ENCODE measurements at places on chromosomes 2 and 18.

GRCh38 chr2:240568678-240569522, 616 bp downstream of the RNPEPL1 start:
- peak; percentile 65 for DNase-seq

DNA sequence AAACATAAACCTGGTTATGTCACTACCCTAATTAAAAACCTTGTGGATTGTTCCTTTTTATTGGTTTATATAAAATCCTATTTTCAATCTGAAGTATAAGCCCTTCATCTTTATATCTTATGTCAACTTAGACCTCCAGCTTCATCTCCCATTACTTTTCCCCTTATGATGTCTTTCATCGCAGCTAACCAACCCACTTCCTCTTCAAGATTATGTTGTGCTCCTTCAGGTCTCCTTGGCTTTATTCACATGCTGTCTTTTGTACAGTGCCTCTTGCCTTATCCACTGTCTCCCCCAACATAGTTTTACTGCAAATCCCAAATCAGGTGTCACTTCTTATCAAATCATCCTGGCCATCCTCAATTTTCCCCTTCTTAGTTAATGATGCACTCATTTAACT, 25.9 kb downstream of the MBD5 start:
- DNase-seq: no peak

- no peak for DNase-seq
Measured at GRCh38 chr18:5060543-5060942, 136.5 kb downstream of the AKAIN1 start.

DNA sequence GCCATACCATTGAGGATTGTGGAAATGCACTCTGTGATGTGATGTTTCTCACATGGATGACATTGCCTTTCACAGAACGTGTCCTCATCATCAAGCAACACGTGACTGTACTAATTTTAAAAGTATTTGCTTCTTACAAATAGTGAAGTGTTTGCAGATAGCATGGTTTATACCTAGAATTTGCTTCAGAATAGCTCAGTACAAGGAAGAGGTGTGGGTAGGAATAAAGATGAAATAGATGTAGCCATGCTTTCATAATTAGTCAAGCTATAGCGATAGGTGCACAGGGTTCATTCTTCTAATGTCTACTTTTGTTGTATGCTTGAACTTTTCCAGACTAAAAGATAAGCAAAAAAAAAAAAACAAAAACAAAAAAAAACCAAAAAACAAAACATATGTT, 27.5 kb downstream of the MAP4K4 start:
- no peak for DNase-seq

DNA sequence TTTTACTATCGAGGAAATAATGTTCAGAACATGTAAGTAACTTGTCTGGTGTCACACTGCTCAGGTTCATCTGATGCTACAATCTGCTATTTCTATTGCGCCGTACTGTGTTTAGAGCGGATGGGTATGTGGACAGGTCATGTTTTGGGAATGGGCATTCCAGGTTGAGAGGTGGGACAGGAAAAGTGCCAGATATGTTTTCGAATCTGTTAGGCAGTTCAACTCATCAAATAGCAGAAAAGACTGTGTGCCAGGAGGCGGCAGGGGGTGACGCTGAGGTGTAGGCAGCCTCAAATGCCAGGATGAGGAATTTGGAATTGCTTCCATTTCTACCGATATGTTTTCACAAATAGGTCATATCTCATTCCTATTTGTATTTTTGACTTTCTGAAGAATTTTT, 123.8 kb downstream of the HRH4 start:
- DNase-seq: no peak

GRCh38 chr2:18925296-18925695, 335.9 kb upstream of the NT5C1B start:
- peak; percentile 80 for DNase-seq

DNA sequence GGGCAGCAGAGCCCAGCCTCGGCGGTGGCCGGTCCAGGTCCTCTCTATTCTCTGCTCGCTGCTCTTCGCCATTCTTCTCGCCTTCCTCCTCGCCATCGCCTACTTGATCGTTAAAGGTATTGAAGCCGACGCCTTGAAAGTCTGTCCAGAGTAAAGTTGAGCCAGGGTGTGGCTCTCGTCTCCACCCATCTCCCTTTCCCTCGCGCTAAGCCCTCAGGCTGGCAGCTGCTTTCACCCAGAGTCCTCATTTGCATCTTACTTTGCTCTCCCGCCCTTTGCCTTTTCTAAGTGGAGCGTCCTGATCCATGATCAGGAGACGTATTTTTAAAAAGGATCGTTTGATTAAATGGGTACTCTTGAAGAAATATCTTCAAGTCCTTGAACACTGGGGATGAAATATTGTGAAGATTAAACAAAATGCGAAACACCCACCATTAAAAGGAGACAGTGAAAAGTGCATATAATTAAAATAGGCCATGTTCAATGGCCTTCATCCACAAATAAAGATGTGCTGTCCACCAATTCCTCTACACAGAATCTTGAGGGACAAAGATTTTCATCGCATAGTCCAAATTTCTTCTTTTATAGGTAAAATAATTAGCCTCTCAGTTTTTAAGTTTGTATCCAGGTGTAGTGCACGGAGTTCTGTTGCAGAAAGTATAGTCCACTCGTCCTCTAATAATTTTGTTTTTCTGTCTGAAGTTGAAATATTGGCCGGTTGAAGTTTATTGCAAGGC, 657 bp downstream of the ARL6IP6 start:
- DNase-seq: peak; percentile 86

- DNase-seq: no peak
Measured at GRCh38 chr2:101479810-101480209, 4.9 kb upstream of the RFX8 start.

GRCh38 chr2:200930947-200931626, 32.4 kb downstream of the ORC2 start:
- DNase-seq: no peak

DNA sequence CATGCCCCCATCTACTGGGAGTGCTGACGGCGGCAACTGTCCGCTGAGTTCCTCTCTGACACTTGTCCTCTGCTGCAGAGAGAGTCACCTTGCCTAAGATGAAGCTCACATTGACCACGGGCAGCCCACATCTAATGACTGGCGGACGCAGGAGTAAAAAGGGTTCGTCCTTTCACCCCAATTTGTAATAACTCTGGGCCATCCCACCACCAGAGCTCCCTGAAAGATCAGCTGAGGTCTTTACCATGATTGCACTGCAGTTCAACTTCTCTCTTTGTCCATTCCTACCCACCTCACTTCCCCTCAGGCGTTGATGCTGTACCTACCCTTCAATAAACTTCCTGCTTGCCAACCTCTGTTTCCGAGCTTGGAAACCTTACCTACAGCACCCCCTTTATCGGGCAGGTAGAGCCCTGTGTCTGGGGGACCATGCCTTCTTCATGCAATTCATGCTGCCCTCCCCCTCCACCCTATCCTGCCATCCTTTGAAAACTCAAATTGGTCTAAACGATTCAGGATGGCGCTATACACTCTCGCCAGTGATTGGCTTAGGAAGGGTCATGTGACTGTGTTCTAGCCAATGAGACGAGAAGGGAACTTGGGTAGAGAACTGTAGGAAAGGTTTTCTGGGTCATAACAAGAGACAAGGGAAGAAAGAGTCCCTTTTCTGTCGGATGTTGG, 10.3 kb upstream of the B3GNT2 start:
- DNase-seq: no peak

DNA sequence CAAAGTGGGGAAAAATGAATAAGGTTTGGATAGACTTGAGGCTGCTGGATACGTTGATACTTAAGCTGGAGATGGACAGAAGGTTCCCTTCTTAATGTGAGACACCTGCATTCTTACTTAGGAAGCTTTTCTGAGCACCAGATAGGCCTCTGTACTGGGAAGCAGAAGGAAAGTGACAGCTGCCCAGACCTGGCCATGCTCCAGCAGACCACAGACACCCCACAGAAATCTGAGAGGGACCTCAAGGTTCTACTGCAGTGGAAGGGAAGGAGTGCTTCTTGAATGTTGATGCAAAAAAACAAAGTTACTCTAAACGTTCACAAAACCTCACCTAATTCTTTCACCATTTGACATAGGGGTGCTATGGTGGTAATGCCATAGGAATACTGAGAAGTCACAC, 642.1 kb upstream of the ID2 start:
- DNase-seq: no peak
